ENCODE measurements at places on chromosomes 16 and 17.

DNA sequence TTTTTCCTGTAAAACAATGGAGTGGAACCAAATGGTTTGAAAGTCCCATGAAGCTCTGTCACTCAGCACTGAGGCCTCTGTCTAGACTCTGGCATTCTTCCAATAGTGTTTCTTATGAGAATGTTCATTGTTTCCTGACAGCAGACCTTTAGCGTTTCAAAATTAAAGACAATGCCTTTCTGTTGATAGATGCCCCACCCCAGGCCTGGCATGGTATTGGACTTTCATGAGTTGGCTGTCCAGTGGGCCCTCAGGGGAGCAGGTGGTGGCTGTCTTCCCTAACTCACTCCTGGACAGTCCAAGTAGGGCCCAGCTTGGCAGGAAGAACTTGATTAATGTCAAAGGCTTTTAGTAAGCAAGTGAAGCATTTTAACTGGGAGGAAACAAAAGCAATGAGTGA is 186.5 kb upstream of the CCL2 start:
- no peak for DNase-seq

DNA sequence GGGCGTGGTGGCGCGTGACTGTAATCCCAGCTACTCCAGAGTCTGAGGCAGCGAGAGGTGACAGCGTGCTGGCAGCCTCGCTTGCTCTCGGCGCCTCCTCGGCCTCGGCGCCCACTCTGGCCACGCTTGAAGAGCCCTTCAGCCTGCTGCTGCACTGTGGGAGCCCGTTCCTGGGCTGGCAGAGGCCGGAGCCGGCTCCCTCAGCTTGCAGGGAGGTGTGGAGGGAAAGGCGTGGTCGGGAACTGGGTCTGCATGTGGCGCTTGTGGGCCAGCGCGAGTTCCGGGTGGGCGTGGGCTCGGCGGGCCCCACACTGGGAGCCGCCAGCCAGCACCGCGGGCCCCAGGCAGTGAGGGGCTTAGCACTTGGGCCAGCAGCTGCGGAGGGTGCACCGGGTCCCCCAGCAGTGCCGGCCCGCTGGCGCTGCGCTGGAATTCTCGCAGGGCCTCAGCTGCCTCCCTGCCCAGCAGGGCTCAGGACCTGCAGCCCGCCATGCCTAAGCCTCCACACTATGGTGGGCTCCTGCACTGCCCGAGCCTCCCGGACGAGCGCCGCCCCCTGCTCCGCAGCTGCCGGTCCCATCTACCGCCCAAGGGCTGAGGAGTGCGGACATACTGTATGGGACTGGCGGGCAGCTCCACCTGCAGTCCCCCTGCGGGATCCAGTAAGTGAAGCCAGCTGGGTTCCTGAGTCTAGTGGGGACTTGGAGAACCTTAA is 1093.3 kb upstream of the CDH8 start:
- DNase-seq = no peak

DNA sequence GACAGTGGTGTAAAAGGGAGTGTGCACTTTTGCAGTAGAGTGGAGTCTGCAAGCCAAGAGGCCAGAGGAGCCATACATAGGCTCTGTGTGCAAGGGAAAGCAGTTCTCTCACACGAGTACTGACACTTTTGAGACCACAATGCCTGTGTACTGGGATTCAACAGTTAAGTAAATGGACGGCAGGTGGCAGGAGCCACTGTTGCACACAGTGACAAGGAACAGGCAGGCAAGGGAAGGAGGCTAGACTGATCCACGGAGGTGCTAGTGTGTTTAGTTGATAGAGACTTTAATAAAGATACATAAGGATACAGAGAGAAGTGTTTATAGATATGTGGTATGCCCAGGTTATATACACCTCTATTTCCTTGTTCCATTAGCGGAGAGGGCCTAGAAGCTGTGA is 67.0 kb downstream of the MPRIP start:
- DNase-seq = no peak

- DNase-seq = peak; percentile 32
Measured at GRCh38 chr16:67893743-67894399, 817 bp downstream of the PSKH1 start.

DNA sequence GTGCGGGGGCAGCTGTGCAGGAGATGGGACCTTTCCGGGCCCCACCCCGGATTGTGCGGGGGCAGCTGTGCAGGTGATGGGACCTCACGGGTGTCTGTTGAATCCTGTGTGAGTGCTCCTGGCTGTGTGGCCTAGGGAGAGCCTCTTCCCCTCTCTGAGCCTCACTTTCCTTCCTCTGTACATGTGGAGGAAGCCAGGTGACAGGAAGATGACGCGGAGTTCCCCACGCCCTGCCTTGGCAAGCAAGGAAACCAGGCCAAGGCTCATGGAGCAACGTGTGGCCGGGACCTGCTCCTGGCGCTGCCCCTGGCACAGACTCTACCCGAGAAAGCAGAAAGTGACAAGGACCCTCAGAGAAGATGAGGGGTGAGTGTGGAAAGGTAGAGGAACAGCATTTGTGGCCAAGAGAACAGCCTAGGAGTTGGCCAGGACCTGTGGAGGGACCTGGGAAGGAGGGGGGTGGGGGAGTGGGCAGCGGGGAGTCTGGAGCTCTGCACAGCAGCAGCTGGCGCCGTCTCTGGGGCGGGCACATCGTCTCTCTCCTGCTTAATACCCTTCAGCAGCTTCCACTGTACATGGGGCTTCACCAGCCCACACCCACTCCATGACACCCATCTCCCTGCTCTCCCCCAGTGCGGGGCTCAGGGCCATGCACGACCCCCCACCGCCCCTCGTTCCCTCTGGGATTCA is 38.4 kb upstream of the PABPN1L start:
- DNase-seq = no peak

- no peak for DNase-seq
Measured at GRCh38 chr17:81511554-81511803, 1.1 kb downstream of the ACTG1 start.

- DNase-seq = no peak
Measured at GRCh38 chr16:23148166-23148512, 1.1 kb downstream of the USP31 start.

- no peak for DNase-seq
Measured at GRCh38 chr16:84292011-84292410, 2.7 kb upstream of the WFDC1 start.

All from kidney glomerular epithelial cell (primary cell).